ENCODE measurements at places on chromosomes 4 and X.

- DNase-seq, result no peak
Observed at GRCh38 chrX:150694738-150695410, 1.7 kb downstream of the MTMR1 start.

DNA sequence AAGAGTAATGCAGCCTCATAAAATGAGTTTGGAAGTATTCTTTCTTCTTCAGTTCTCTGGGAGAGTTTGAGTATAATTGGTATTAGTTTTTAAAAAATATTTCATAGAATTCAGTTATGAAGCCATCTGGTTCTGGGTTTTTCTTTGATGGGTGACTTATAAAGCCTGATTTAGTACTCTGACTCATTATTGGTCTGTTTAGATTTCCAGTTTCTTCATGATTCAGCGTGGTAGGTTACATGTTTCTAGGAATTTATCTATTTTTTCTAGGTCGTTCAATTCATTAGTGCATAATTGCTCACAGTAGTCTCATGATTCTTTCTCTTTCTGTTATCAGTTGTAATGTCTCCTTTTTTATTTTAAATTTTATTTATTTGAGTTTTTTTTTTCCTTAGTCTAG, 111.2 kb downstream of the CEP44 start:
- no peak for DNase-seq

DNA sequence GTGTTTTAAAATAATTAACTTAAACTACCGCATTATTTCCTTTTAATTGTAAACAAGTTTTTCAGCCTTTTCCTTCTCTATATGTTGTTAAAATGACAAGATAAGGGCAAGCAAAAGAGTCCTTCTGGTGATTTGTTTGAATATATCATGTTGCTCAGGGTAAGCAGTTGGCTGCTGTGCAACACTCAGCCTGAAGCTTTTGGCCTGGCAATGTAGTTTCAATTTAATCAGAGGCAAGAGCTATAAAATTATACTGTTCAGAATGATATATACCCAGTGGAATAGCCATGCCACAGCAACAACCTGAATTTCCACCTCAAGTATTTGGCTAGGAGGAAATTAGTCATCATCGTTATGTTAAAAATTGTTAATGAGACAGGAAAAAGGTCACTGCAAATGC, 53.4 kb downstream of the GRXCR1 start:
- no peak for DNase-seq

DNA sequence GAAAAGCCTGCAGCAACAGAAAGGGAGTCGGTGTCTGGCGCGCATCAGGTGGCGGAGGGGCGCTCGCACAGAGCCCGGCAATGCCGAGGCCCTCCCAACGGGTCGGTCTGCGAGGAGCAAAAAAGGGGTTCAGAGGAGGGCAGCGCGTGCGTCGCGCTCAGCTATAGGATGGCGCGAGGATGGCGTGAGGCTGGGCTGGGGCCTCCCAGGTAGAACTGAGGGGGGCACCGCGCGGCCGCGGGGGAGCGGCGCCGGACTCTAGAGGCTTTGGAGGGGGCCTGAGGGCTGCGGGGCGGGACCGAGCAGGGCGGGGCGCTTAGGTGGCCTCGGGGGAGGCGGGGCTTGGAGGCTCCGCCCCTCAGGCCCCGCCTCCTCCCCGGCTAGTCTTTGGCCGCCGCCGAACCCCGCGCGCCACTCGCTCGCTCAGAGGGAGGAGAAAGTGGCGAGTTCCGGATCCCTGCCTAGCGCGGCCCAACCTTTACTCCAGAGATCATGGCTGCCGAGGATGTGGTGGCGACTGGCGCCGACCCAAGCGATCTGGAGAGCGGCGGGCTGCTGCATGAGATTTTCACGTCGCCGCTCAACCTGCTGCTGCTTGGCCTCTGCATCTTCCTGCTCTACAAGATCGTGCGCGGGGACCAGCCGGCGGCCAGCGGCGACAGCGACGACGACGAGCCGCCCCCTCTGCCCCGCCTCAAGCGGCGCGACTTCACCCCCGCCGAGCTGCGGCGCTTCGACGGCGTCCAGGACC, at the start of gene PGRMC1:
TSS of gene PGRMC1 (plus strand) at position 414 of the 751 bp plus-strand sequence. CDS start at position 493, 79 bp downstream.
- peak; percentile 66 for DNase-seq

- no peak for DNase-seq
Observed at GRCh38 chr4:28179126-28179525, 1318.5 kb downstream of the STIM2 start.

DNA sequence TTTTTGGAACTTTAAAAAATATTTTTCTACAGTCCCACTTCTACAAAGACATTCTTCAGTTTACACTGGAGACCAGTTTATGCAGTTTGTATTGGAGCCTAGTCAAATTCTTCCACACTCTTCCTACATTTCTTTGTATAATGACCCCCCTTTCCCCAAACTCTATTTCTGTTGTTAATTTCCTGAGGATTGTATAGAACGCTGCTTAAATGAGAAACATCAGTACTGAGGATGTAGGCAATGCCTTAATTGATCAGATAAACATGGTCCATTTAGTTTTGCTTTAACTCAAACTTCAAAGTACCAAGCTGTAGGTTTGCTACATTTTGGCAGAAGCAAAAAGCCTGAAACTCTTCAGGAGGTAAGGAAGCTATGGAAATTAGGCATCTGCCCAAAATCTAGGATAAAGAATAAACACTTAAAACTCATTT, 155.5 kb downstream of the SLC7A11 start:
- no peak for DNase-seq

GRCh38 chr4:152485726-152486276, 50.1 kb downstream of the FBXW7 start:
- no peak for DNase-seq

DNA sequence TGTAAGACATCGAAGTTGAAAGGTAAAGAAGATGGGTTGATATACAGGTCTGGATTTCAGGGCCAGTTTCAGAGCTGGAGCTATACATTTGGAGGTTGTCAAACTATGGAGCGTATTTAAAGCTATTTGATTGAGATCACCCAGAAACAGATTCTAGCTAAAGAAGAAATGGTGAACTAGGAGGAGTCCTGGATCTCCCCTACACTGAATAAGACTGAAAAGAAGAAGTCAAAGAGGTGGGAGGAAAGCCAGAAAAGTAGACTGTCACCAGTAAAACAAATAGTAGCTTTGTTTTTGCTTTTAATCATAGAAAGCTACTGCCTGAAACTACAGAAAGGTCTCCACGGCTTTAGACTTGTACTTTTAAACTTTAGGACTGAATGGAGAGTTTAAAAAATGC, 5.0 kb upstream of the NDP start:
- DNase-seq, result no peak

DNA sequence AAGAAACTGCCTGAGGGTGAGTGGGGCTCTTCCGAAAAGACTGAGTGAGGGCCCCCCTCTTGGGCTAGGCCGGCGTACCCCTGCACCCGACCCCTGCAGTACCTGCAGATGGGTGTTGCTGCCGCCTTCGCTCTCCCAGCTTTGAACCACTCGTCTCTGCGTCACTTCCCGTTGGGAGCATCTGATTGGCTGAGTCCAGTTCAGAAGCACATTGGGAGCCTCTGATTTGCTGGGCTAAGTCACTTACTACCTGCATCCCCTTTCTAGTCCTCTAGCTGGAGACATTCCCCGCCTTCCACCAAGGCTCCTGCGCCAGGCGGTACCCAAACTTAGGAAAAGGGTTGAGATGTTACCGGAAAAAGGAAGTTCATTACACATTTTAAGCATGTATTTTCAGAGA, 20.4 kb upstream of the WWC2 start:
- DNase-seq, result no peak

GRCh38 chr4:86249074-86249473, 110.8 kb downstream of the MAPK10 start:
- DNase-seq, result no peak

DNA sequence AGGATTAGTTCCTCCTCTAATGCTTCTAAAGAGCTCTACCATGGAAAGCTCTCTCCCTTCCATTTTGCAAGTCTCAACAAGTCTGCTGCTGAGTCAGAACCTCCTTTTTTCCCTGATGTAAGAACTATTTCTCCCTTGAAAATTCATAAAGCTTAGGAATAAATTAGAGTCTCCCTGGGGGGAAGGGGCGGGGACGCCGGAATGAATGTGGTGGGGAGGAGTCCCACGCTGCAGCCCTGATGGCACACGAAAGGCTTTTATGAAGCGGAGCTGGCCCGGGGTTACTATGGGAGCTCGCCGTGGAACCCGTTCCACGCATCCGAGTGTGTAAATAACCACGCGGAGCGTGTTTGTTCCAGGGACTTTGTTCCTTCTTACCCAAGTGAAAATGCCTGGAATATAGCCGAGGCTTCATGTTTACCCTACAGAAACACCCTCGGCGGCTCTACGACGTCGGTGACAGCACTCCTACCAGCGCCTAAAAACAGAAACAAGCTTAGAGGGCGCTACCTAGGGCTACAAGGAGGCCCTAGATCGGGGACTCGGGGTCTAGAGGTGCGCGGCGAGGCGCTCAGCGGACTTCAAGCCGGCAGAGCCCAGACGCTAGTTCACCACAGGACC, 923 bp upstream of the CPEB2 start:
- peak; percentile 32 for DNase-seq

GRCh38 chr4:147548256-147548655, 67.4 kb downstream of the EDNRA start:
- DNase-seq, result no peak

DNA sequence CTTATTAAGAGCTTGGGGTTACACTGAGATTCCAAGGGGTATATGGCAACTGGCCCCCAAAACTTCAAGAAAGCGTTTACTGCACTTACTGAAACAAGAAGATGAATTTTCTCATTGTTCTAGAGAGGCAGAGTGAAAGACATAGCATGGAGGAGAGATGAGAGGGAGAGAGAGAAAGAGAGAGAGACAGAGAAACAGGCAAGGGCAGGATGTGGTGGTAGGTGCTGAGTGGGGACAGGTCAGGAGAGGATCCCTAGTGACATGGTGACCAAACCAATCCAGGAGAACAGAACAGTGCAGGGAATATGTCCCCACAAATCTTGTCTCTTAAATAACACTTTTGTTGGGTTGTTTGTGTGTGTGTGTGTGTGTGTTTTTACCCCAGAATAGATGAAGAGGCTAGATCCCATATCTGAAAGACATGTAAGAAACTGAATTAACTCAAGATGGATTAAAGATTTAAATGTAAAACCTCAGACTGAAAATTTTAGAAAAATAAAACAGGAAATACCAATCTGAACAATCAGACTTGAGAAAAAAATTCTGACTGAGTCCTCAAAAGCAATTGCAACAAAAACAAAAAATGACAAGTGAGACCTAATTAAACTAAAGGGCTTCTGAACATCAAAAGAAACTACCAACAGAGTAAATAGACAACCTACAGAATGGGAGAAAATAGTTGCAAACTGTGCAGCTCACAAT, 202.2 kb downstream of the QDPR start:
- no peak for DNase-seq

DNA sequence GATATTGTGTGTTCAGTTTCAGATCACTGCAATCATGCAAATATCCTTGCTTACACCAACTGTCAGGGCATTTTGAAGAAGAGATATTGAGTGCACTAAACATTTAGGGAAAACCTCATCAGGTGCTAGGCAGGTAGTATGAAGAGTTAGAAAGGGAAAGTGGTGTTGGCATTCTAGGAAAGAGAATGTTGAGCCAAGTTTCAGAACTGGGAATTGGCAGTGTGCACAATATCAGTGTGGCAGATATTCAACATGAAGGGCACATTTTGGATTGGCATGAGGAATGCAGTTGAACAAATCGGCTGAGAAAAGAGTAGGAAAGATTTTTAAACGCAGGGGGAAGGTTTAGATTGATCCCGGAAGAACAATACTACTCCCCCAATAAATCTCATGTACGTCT, 43.4 kb upstream of the SMAD1 start:
- DNase-seq, result no peak

DNA sequence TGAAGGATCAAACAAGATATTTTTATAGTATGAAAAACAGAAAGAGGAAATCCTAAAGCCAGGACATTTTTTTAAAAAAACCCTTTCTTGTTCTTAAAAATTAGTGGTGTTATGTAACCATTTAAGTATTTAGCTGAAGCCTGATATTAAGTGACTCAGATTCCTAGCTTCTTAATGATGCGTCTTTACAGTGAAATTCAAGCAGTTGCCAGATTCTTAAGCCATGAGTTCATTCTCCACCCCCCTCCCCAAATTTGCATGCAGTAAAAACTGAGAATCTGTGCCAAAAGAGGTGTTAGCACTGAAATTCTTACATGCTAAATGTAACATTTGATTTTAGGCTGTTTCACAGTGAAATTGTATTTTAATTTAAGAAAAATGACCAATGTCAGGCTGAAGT, 180.8 kb downstream of the RAPGEF2 start:
- no peak for DNase-seq

- DNase-seq, result no peak
Observed at GRCh38 chr4:77989968-77990367, 67.2 kb upstream of the FRAS1 start.

Measured in T-helper 9 cell (primary cell).